IPS DF 19.7 (cell line): ENCODE measurements at places on chromosomes 2 and 18.

DNA sequence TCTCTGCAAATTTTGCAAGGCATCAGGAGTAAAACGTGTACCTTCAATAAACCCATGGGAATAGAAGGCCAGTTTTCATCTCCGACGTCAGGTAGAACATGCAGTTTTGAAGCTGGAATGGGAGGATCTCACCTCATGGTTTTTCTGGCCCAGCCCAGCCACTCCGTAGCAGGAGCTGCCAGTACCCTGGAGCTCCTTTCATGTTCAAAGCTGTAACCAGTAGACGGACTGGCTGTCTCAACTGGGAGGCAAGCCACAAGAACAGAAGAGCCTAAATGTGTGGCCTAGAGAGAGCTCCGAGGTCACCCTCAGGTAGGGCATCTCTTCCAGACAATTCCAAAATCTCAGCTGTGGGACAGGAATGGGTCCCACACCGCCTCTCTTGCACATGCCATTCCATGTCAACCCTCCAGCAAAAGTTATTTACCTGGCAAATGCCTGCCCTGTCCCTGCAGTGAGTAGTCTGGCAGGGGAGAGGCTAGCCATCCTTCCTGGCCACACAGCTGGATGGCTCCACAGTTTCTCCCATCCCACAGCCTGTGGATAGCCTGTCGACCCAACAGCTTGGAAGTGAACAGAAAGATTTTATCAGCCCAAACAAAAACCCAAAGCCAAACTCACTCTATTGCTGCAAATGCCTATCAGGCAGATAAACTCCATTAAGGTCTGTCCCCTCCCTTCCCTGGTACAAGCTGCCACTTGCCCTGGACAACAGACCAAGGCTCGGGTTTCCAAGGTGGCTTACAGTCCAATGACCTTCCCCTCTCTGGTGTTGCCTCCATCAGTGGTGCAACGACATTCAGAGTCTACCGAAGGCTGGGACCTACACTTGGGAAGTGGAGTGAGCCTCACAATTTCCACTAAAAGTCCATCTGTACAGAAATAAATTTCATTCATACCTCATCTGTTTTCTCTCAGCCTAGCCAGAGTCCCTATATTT, 27.8 kb downstream of the CRACDL start:
- DNase-seq = no peak

DNA sequence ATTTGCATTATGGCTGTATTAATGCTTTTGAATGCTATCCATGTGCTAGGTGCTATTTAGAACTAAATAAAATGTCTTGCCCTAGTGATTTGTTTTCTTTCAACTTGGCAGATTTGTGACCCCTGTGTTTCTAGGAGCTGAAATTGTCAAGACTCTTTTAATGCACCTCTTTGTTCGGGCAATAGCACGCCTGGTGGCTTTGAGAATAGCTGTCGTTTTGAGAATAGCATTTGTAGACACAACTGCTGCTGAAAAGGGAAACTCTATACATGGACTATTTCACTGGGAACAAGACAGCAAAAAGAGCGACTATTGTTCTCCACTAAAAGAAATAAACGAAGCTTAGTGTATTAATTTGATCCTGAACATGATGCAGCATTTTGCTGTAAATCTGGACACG, 352.1 kb upstream of the ZNF521 start:
- DNase-seq = no peak

GRCh38 chr2:159867567-159868361, 69.8 kb upstream of the CD302 start:
- no peak for DNase-seq

DNA sequence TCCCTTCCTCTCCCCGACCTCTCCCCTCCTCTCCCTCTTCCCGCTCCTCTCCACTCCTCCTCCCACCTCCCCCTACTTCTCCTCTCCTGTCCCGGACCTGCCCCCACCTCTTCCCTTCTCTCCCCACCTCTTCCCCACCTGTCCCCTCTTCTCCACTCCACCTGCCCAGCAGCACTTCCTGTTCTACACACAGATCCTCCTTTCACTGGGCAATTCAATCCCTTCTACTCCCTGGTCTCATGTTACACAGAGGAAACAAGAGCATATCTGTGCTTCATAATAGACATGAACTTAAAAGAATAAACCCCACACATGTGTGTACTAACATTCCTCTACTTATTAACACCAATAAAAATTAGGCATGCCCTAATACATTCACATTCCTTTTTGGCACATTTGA, 34.8 kb downstream of the TIMM21 start:
- DNase-seq = no peak

GRCh38 chr18:48123324-48123723, 192.9 kb upstream of the SMAD2 start:
- no peak for DNase-seq

DNA sequence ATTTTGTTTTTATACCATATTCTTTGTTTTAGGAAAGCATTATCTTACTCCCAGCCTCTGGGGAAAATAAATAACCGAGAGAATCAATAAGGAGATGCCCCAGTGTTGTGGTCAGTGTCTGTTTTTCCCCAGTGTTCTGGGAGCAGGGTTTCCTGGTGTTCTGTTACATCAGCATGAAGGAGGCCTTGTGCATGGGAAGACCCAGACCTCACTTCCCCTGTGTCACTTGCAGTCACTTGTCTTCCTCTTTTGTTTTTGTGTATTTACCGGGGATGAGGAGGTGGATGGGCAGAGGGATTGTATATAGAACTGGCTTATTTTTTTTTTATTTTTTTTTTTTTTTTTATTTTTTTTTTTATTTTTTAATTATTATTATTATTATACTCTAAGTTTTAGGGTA, 45.0 kb upstream of the MGAT5 start:
- no peak for DNase-seq

DNA sequence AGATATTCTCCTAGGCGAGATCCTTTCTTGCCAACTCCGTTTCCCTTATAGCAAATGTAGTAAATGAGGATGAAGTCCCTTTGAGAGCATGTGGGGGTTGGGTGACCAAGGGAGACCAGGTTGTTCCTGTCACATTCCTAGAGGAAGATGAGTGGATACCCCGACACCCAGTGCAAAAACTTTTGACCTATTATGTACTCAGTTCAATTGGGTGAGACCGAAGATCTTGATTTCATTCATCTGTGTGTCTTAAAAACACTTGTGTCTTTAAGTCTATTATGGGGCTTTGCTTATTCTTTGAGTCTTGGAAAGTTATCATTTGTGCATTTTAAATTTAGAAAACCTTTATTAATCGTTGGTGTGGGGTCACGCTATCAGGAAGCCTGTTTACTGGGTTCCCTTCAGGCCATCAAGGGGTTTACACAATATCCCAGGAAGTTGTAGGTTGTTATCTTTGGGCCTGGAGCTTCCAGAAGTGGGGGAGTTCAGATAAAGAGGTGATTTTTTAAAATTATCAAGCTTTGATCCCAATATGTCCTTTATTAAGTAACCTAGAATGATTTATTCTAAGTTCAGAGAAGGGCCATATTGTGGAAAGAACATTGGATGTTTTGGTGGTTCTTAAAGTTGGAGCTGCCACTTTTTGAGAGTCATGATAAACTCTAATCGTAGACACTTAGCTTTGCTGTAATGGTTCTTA, 2.8 kb downstream of the RHOB start:
- DNase-seq = no peak

DNA sequence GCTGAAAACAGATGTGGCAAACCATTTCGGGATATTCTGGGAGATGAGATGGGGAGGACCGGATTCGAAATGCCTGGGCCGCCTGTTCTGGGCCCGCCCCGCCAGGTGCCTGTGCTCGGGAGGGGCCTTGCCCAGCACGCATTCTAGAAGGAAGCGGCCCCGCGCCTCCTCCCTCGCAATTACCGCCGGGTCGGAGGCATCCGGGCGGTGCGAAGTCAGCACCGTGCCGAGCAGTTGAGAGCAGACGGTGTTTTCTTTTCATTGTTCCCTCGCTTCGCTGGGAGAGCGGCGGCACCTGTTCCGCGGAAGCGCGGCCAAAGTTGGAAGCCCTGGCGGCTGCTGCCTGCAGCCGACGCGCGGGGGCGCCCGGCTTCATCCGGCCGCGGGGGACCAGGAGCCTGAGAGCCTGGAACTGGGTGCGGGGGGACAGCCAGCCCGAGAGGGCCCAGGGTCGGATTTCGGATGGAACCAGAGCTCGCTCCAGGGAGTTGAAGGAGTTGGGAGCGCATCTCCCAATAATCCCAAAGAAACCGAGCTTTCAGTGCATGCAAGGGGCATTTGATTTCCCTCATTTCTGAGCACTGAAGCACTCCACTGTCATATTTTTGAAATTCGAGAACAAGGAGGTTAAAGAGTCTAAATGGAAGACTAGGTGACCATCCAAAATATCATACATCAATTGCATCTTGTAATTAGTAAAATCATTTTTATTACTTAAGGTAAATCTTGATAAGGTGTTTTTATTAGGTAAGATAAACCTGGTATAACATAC, 241.8 kb upstream of the RAB12 start:
- DNase-seq = peak; percentile 67

DNA sequence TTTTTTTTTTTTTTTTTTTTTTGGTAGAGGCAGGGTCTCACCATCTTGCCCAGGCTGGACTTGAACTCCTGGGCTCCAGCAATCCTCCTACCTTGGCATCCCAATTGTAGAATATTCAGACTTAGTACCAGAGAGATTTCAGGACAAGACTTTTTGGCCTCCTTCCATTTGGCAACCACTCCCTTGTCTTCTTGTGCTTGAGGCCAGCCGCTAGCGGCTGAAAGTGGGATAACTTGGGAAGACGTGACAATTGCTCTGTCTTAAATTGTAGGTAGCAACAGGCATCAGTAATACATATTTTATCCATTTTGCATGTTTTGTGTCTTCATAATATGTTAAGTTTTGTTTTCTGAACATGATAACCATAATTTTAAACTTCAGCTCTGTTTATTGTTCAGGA, 53.3 kb upstream of the TTN start:
- no peak for DNase-seq

DNA sequence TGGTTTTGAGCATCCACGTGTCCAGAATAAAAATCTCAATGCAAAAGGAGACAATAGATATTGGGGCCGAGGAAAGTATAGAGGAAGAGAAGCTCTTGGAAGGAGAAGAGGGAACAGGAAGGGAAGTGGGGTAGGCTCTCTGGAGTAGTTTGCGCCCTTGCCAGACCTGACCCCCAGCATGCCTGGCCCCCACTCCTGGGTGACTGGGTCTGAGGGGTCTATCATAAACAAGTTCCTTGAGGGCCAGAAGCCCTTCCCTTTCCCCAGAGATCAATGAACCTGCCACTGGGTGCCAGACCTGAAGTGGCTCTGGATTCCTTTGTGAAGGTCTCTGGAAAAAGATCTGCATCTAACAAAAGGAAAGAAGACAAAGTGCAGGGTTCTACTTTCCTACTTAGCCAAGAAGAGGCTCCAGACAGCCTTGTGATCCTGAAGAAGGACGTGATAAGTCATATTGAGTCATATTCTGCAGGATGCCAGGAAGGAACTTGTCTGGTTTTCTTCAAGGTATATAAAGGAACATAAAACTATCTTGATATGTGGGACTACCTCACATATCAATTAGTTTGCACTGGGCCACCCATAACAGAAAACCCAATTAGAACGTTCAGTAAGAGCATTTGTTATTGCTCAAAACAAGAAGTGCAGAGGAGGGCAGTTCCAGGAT, 18.7 kb upstream of the ATOH8 start:
- no peak for DNase-seq

DNA sequence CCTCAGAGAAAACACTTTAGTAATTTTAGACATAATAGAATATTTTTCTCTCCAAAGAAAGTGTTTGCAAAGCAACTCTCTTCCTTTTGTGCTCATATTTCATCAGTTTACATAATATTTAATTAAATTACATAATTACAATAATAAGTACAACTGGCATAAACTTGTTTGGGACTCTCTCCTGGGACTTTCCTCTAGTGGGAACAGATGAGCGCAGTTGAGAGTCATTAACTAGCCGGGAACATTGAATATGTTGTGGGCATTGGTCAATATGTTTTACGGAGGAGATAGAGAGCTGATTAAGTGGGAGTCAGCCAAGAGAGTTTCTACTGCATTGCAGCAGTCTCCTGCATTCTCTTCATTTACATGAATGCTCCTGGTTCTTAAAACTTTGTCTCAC, 607.7 kb downstream of the ARHGAP15 start:
- DNase-seq = no peak

DNA sequence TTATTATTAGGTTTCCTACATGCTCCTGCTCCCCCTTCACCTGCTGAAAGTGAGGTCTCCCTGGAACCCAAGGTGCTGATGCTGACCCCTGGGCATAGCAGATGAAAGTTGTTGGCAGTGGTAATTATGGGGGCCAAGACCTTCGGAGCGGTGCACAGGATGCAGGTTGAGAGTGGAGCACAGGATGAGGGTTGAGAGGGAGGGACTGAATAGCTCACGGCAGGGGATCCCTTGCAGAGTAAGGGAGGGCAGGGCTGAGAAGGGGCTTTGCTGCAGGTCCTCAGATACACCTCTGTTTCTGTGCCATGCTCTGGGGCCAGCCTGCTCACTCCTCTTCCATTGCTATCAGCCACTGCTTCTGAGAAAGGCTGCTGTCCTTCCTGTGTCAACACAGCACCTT, 163.3 kb downstream of the FHOD3 start:
- DNase-seq = no peak

- no peak for DNase-seq
These were observed 131.8 kb downstream of the FAM210A start for GRCh38 chr18:13594551-13594950.

GRCh38 chr2:156800065-156800653, 364.0 kb downstream of the GPD2 start:
- DNase-seq = peak; percentile 35

GRCh38 chr18:65620076-65620696, 130.6 kb upstream of the CDH7 start:
- DNase-seq = no peak

DNA sequence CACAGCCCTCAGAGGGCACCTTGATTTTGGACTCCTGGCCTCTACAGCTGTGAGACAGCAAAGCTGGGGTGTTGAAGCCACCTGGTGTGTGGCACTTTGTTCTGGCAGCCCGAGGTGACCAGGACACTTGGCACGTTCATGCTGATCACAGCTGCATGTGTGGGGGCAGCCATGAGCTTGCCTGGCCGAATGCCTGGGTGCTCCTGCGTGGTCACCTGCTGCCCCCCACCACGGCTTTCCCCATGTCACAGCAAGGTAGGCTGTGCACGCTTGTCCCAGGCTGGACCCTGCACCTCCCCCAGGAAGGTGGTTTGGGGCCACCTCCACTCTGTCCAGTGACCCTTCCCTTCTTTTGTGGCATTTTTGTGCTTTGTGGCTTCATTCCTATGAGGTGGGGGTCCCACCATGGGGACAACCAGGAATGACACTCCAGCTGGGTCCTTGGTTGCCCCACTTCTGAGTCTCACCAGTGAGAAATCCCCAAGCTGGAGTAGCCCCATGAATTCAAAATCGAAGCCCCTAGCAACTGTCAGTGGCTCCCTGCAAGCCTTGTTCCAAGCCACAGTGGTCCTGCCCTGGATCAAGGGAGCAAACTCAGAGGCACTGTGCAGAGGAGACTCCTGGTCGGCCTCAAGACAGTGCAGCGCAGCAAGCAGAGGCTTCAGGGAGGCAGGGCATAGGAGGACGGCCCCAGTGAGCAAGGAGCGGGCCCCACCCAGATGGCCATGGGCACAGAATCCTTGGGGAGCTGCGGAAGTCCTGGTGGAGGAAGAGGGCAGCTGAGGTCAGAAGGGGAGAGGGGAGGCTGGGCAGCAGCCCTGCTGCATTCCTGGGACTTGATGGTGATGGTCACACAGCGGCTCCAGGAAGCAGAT, 121.4 kb upstream of the HS6ST1 start:
- DNase-seq = no peak

GRCh38 chr18:33372442-33372841, 68.1 kb downstream of the CCDC178 start:
- no peak for DNase-seq
